Endothelial cell of coronary artery (primary cell): ENCODE measurements at places on chromosomes 12 and 14. TPM values are rescaled to one million over a fixed set of nuclear protein-coding genes. Genes with fewer than 3 reads are reported as not detected.

TMEM121 gene
- 9.9 and 11.4 TPM in 2 replicates for total RNA-seq

ARHGEF25 gene
- 1.8 and 10.7 TPM in 2 replicates for total RNA-seq

NTN4 gene
- total RNA-seq, result 92.9 and 390 TPM in 2 replicates

ZFP36L1 gene
- 7.3 and 16.0 TPM in 2 replicates for total RNA-seq

LRTM2 gene
- not detected in 2 replicates for total RNA-seq

PMCH gene
- total RNA-seq, result 0.09 and 0.72 TPM in 2 replicates

GLS2 gene
- total RNA-seq, result under 0.01 and 0.18 TPM in 2 replicates

GLIPR1L1 gene
- total RNA-seq, result not detected in 2 replicates

EML1 gene
- 32.1 and 43.7 TPM in 2 replicates for total RNA-seq

KRT82 gene
- not detected in 2 replicates for total RNA-seq

FAR2 gene
- total RNA-seq, result 34.2 and 40.8 TPM in 2 replicates

RND1 gene
- total RNA-seq, result 1.5 and 2.9 TPM in 2 replicates

CPNE6 gene
- not detected in 2 replicates for total RNA-seq

ERBB3 gene
- total RNA-seq, result 0.18 TPM in 1 of 2 replicates, not detected in the other

RNF212B gene
- total RNA-seq, result not detected in 2 replicates

CD69 gene
- total RNA-seq, result 0.18 and 0.28 TPM in 2 replicates

MRPL51 gene
- total RNA-seq, result 132 and 161 TPM in 2 replicates

PLA2G1B gene
- total RNA-seq, result not detected in 2 replicates

P2RX2 gene
- not detected in 2 replicates for total RNA-seq

PLCZ1 gene
- 0.18 TPM in 1 of 2 replicates, not detected in the other for total RNA-seq

LPAR5 gene
- not detected in 2 replicates for total RNA-seq

GPD1 gene
- not detected in 2 replicates for total RNA-seq

GZMH gene
- not detected in 2 replicates for total RNA-seq
